Kidney epithelial cell (primary cell): ENCODE measurements at places on chromosomes 13 and 19. TPM values are rescaled to one million over a fixed set of nuclear protein-coding genes. Genes with fewer than 3 reads are reported as not detected.
A peak's percentile ranks its signal among the peaks of the same experiment; 100 is the strongest.

- DNase-seq = no peak
Measured at GRCh38 chr13:82356667-82357410, 1525.4 kb downstream of the SLITRK1 start.

Gene NFIX
- total RNA-seq = 6.7 and 9.7 TPM in 2 replicates

Gene RPL18
- total RNA-seq = 2,979 and 3,293 TPM in 2 replicates

- no peak for DNase-seq
Measured at GRCh38 chr13:42047561-42048341, 697 bp upstream of the DGKH start.

Gene UQCRFS1
- total RNA-seq = 29.9 and 32.4 TPM in 2 replicates

GRCh38 chr13:43266936-43267615 is 243.7 kb downstream of the DNAJC15 start:
- DNase-seq = no peak

Gene GNA15
- total RNA-seq = 1.5 and 2.3 TPM in 2 replicates

- no peak for DNase-seq
Measured at GRCh38 chr13:76663592-76664335, 222.4 kb downstream of the KCTD12 start.

Gene NEK5
- 0.33 and 0.82 TPM in 2 replicates for total RNA-seq

- DNase-seq = no peak
Measured at GRCh38 chr13:106484537-106485193, 50.8 kb downstream of the EFNB2 start.

Gene MAST3
- 4.6 and 4.8 TPM in 2 replicates for total RNA-seq

- DNase-seq = peak; percentile 12
Measured at GRCh38 chr13:52780611-52781010, 41.0 kb upstream of the CNMD start.

- DNase-seq = no peak
Measured at GRCh38 chr19:4425537-4425936, 23.1 kb downstream of the CHAF1A start.

DNA sequence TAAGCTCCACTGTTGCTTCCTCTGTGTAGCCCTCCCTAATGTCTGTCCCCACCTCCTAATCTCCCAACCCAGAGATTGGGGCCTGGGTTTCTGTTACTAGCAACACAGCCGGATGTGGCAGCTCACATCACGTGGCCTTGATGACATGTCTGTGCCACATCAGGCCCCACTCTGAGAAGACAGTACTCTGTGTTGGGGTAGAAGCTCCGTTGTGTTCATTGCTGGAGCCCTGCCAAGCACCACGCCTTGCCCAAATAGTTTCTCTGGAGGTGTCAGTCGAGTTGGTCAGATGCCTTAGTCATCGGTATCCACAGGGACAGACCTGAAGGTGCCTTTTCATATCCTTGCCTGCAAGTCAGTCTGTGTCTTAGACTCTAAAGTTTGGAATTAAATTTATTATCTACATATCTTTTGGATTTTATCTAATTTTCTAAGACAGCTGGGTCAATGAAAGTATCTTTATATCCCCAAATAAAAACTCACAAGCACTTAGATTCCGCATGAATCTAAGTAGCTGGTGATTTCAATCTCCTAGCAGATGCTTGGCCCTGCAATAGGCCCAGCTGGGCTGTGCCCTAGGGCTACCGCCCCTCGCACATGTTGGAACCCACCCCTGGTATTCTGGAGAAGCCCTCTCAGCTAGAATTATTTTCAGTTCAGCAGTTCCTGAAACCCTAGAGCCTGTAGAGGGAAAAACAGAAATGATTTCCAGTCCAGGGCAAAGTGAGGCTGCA is 204.0 kb upstream of the TSHZ3 start:
- no peak for DNase-seq

DNA sequence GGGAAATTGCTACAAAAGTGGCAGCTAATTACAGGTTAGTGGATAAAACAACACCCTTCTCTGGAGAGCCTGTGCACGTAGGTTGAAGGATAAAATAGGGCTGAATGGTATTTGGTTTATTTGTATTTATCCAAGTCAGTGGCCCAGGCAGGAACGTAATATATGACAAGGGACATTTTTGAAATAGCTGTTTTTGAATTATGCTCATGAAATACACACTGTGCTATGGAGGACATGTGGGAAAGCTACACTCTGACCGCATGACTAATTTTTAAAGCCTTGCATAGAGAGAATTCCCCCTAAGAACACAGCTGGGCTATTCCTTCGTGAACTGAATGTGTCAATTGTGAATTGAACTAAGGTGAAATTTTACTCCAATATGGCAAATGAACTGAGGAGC is 292.1 kb upstream of the MAB21L1 start:
- no peak for DNase-seq

DNA sequence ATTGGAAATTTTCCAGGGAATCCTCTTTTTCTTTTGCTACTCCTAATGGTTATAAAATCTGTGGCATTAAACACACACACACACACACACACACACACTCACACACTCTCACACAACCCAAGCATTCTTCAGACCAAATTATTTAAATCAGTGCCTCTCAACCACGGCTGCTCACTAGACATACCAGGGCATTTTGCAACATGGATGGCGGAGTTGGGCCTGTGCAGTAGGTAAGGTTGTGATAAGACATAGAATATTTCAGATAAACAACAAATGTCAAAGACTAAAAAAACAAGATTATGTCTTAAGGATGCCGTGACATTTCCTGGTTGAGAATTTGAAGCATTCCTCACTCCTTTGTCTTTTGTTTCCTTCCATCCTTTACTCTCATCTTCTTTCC is 443.1 kb downstream of the MYO16 start:
- DNase-seq = no peak

- DNase-seq = no peak
Measured at GRCh38 chr19:1822210-1822609, 10.1 kb upstream of the ATP8B3 start.

GRCh38 chr13:77817521-77817920 is 101.1 kb downstream of the EDNRB start:
- no peak for DNase-seq

DNA sequence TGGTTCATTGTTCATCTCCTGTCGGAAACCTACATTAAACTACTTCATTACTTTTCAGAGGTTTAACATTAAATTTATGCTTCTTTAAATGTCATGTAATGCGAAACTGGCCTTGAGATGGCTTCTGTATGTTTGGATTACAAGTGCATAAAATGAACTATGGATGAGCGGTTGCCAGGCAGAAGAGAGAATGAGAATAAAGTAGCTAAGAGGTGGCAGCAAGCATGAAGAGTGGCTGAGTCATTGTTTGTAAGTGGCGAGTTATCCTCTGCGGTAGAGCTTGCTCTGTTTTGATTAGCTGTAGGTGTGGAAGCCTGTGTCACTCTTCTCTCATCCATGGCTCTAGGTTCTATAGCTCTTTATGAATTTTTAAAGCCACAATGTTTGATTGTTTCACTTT is 1139.6 kb upstream of the PCDH9 start:
- DNase-seq = peak; percentile 18

DNA sequence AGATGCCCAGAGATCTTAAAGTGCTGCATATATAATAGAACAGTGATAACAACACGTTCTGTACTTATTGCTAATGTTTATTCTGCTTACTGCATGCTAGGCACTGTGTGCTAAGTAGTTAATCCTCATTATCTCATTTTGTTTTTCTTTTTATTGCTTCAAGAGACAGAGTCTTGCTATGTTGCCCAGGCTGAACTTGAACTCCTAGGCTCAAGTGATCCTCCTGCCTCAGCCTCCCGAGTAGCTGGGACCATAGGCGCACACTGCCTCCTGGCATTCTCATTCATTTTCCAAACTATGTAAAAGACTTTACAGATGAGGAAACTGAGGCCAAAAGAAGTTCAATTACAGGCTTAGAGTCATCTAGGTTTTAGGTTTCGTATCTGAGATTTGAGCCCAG is 548.4 kb downstream of the GPC6 start:
- DNase-seq = no peak

DNA sequence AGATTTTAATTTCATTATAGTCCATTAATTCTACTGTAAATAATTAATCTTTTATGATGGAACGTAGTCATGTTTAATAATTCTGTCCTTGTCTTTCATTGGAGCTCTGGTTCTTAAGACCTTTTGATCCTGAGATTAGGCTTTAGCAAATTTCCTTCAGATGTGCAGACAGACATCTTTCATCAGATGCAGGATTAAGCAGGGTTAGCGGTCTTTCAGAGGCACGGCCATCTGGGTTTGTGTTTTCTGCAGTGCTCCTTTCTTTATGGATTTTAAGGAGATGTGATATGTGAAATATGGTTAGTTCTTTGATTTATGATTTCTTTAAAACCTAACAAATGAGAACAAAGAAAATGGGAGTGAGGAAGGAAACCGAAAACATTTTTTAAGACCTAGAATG is 643.9 kb upstream of the SGCG start:
- DNase-seq = no peak

Gene DNASE2
- total RNA-seq = 38.5 and 44.4 TPM in 2 replicates
